ENCODE measurements at places on chromosomes 6 and 20.
A peak's percentile ranks its signal among the peaks of the same experiment; 100 is the strongest.

DNA sequence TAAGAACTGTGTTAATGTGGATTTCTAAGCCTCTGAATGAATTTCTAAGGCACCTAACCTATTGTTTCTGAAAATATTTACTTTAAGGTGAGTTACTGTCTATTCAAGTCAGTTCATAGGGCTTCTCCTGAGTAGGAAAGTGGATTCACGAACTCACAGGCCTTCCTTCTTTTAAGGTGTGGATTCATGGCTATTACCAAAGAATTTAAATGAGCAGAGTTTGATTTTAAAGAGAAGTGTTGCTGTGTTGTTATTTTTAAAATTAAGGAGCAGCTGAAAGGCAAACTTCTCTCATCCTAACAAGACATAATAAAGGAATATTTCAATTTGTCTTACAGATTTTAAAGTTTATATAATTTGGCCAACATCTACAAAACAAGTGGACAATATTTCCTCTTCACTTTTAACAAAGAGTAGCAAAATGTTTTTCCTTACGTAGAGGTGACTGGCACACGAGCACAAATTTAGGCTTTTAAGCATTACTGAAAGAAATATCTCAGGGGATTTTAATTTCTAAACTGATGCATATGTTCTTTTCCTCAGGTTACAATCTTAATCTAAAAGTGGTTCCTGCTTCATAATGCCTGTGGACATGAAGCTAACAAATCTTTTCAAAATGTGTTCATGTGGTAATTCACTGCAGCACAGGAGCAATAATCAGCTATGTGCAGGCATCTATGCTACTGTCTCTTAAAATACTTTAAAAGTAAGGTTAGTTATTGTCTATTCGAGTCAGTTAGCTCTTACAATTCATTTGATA is 602 bp upstream of the TSPYL4 start:
- no peak for DNase-seq

- no peak for DNase-seq
Measured at GRCh38 chr6:105746130-105746505, 340.0 kb upstream of the PRDM1 start.

DNA sequence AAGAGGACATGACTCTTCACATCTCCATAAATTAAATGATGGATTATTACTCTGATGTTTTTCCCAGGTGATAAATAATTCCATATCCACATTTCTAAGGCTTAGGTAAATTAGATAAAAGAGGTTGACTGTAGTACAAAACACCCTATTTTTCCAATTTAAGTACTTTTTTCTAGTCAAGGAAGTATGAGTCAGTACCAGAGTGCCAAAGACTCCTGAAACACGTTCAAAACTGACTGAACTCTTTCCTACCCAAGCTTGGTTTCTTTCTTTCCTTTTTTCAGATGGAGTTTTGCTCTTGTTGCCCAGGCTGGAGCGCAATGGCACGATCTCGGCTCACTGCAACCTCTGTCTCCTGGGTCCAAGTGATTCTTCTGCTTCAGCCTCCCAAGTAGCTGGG is 85.0 kb downstream of the DOK5 start:
- no peak for DNase-seq

GRCh38 chr6:155274106-155274505 is 10.3 kb downstream of the CLDN20 start:
- no peak for DNase-seq

- no peak for DNase-seq
Measured at GRCh38 chr6:157107915-157108651, 215.2 kb downstream of the TMEM242 start.

- DNase-seq, result no peak
Measured at GRCh38 chr6:72553531-72554511, 68.0 kb upstream of the KCNQ5 start.

- no peak for DNase-seq
Measured at GRCh38 chr6:36998723-36999038, 6.8 kb upstream of the FGD2 start.

DNA sequence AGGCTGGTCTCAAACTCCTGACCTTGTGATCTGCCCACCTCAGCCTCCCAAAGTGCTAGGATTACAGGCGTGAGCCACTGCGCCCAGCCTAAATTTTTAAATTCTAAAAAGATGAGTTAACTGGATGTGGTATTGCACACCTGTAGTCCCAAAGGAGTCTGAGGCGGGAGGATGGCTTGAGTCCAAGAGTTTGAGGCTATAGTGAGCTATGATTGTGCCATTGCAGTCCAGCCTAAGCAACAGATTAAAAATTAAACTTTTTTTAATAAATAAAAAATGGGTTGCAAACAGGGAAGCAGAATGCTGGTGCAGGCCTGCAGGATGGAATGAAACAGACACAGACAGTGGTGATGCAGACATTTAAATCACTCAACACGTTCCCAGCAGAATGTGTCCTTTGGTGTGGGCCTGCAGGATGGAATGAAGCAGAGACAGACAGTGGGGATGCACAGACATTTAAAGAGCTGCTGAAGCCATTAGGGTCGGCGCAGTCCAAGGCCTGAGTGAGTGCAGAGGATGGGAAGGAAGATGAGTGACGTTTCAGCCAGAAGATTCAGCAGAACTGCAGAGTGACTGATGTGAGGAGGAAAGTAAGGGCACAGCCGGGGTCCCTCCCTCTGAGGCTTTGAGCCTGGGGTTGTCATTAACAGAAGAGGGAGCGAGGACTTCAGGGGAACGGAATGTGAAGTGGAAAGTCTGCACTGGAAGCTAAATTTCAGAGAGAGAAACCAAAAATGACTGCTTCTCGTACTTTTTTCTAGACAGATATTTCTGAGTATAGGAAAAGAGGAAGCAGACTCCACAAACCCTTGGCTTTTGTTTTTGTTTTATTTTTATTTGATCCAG is 117.5 kb downstream of the RIN2 start:
- DNase-seq, result no peak

DNA sequence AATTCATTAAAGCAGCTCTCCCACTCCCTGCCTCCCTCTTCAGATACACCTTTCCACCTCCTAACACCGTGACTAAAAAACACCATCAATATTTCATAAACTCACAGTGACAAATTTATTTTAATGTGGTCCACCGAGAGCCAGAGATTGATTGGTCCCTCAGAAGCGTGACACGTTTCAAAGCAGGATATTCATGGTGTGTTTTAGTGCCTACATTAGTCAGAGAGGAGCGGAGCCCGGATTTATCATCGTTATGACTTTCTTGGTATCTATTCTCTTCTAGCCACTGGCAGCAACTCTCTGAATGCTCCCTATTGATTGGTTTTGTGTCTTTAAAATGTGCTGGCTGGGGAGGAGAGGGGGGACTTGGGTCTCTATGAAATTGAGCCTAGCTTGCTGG is 265.3 kb downstream of the DHX35 start:
- DNase-seq, result no peak

DNA sequence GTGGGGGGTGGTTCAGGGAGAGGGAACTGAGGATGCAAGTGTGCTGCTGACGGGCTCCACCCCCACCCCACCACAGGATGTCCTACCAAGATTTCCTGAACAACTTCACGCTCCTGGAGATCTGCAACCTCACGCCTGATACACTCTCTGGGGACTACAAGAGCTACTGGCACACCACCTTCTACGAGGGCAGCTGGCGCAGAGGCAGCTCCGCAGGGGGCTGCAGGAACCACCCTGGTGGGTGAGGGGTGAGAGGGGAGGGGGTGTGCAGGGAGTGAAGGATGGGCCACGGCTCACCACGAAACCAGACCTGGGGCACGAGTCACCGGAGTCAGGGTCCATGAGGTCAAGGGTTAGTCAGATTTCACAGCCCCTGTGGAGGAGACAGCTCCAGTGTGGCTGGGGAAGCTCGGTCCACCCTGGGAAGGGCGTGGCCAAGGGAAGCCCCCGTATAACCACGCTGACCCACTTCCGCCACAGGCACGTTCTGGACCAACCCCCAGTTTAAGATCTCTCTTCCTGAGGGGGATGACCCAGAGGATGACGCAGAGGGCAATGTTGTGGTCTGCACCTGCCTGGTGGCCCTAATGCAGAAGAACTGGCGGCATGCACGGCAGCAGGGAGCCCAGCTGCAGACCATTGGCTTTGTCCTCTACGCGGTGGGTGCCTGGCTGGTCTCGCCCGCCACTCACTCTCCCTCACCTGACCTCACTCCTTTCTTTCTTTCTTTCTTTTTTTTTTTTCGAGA is 18.3 kb downstream of the CAPN11 start:
- DNase-seq, result peak; percentile 27

- no peak for DNase-seq
Measured at GRCh38 chr6:10479939-10480700, 41.0 kb upstream of the GCNT2 start.

DNA sequence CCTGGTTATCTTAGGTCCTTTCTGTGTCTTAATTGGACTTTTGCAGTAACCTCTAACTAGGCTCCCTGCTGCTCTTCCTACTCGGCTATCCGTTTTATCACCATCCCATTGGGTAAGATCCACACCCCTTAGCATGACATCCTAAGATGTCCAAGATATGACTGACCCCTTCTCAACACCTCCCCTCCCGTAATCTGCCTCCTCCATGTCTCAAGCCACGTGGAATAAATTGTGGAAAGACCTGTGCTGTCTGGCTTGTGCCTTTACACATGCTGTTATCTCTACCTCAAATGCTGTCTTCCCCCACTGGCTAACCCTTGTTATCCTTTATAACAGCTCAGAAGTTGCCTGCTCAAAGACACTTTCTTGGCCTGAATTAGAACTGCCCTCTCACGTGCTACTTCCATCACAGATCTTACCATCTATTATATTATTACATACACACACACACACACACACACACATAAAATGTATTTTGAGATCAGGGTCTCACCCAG is 26.5 kb downstream of the EIF2S2 start:
- DNase-seq, result no peak

DNA sequence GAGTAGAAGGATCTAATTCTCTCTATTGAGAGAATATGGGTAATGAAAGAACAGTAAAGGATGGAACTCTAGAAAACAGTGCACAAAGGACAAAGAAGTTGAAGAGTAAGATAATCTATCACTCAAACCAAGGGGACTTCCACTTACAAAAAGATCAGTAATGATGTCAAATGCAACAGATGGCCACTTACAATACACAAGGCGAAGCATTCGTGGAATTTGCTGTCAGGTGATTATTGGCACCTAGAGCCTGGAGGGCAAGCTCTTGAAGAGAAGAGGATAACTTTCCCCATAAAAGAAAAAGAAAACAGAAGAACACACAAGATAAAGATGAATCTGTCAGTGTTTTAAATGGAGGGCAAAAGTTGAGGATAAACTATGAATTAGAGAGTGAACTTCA is 256.0 kb upstream of the TCF21 start:
- no peak for DNase-seq

DNA sequence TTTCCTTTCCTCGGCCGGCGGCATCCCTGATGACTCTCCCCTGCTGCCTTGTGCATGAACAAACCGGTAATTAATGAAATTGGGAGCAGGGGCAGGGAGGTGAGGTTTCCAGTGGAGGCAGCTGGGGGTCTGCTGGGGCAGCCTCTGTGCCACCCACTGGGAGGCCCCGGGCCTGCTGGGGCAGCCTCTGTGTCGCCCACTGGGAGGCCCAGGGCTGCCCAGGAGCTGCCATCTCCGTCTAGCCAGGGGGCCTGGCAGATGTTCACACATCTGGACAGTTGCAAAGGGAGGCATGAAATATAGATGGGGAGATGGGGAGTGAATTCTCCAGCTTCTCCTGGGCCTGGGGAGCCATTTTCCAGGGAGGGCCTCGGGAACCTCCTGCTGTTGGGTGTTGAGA is 33.8 kb downstream of the TOX2 start:
- no peak for DNase-seq

DNA sequence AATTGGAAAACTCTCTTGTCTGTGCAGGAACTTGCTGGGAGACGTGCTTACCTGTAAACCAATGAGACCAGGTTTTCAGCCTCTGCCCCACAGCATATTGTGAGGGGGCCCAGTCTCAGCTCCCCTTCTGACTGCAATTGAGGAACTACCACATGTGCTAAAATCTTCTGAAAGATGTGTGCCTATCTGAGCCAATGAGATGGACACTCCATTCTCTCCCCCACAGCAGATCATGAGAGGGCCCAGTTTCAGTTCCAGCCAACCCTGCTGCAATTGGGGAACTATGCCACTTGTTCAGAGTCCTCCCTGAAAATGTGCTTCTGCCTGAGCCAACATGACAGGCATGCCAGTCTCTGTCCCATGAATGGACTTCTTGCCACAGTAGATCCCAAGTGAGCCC is 20.9 kb upstream of the PI3 start:
- peak; percentile 1 for DNase-seq

GRCh38 chr6:170038708-170039107 is 252.2 kb downstream of the DLL1 start:
- no peak for DNase-seq

DNA sequence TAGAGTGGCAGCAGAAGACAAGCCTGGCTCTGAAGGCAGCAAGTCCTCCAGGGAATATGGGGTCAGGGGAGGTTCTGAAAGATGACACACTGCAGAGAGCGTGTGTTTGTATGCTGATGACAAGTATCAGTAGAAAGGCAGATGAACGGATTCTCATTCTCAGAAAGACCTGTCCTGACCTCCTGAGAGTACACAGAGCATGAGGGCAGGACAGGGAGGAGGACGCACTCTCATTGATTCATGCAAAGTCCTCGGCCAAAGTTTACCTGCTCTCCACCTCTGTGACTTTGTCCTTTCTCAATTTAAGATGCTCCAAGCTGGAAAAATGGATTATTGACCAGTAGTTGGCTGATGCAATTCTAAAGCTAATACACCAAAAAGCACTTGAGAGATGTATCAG is 156.7 kb downstream of the LPA start:
- DNase-seq, result no peak

GRCh38 chr20:63163596-63164483 is 52.1 kb downstream of the YTHDF1 start:
- DNase-seq, result no peak

DNA sequence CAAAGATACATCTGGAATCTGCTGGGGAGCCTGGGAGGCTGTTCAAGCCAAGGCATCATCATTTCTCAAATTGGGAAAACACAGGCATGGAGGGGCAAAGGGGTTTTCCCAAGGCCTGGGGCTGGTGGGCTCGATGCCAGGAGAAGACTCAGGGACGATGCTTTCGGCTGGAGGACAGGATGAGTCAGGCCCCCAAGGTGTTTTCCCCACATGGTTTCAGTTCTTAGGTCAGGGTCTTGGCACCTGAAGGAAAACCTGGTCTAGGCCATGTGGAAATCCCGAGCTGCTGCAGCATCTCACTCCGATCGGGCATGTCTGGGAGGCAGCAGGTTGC is 348.1 kb downstream of the CDC5L start:
- DNase-seq, result no peak

- no peak for DNase-seq
Measured at GRCh38 chr6:628766-629165, 28.1 kb downstream of the HUS1B start.

DNA sequence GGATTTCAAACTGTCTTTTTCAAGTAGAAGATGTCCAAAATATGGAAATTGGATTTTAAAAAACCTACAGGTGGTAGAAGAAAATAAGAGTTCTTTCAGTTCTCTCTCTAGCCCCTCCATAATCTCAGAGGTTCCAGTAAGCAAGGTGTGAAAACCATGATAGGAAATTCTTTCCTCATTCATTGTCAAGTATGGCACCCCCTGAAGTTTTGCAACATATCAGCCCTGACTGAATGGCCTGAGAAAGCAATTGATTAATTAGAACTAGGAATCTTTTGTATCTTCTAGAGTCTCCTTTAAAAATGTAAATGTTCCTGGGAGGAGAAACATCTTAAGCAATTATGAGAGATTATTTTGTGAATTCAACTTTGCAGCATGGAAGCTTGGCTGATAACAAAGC is 198.7 kb upstream of the STXBP5 start:
- DNase-seq, result no peak

Measured in CD4-positive, alpha-beta T cell treated with Interleukin-4 for 1 hour (primary cell).